ENCODE measurements at places on chromosomes 2 and 18.

- no peak for DNase-seq
Measured at GRCh38 chr2:233084488-233084887, 24.3 kb downstream of the INPP5D start.

GRCh38 chr2:168935810-168936581 lies 34.9 kb downstream of the G6PC2 start:
- DNase-seq = no peak

DNA sequence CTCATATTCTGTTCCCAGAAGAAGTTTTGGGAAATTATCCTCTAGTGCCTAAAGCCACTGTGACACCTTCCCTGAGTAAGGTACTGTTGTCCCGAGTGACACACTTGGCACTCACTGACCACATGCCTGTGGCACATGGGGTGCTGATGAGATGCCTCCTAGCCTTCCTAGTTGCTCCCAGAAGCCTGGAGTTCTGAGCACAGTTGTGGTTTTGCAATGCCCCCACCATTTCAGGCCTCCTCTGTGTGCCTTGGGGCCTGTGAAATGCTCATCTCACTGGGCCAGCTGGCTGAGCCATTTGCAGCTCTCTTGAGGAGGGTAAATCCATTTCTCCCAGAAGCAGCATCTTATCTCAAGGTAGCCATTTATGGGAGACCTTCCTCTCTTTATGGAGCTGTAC lies 91.8 kb downstream of the DGKD start:
- no peak for DNase-seq

DNA sequence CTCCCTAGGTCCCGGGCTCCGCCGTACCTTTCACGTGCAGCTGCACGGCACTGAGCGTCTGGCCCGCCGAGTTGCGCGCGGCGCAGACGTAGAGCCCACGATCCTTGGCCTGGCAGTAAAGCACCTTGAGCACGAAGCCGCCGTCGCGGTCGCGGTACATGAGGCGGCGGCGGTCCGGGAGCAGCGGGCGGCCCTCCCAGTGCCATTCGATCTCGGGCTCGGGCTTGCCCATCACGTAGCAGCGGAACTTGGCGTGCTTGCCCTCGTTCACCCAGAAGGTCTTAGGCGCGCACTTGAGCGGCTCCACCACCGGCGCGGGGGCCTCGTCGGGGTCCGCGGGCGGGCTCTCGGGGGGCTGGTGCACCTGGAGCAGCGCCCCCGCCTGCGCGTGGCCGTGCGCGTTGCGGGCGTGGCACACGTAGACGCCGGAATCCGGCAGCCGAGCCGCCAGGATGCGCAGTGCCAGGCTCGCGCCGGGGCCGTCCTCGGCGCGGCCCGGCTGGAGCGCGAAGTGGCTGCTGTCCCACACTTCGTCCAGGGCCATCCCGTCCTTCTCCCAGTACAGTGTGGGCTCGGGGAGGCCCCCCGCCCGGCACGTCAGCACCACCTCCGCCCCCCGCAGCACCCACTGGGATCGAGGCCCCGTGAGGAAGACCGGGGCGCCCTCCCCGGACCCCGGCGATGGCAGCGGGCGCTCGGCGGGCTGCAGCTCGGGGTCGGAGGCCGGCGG lies 980 bp downstream of the OBSL1 start:
- no peak for DNase-seq

DNA sequence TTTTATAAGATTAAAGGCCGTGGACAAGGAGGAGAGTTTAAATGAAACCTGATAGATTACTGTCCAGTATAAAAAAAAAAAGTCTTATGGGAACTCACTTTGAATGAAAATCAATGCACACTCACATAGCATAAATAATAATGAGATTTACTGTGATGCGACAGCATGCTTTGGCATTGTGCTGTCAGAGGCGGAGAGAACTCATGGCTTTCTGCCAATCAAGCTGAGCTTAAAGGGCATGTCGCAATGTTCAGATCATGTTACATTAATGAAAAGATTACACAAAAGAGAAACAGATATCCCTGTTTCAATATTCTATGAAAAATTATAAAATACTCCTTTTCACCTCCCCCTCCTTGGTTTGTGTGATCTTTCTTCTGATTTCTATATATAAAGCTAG lies 310.8 kb downstream of the ERBB4 start:
- DNase-seq = no peak

GRCh38 chr2:188765522-188766470 lies 208.4 kb upstream of the COL3A1 start:
- no peak for DNase-seq

DNA sequence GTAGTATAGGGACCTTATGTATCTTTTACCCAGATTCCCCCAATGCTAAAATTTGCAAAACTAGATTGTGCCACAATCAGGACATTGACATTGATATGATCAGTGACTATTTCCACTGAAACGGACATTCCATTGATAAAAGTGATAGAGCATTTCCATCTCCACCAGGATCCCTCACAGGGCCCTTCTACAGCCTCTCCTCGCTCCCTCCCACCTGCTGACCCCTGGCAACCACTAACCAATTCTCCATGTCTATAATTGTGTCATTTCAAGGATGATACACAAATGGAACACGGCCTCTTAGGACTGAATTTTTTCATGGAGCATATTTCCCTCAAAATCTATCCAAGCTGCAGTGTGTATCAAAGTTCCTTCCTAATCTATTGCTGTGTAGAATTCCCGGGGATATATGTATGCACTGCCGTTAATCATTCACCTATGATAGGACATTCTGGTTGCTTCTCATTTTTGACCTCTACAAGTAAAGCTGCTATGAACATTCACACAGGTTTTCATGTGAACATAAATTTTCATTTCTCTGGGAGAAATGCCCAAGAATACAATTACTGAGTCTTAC lies 67.3 kb downstream of the UXS1 start:
- no peak for DNase-seq
